ENCODE measurements at places on chromosomes 13 and 19. TPM values are rescaled to one million over a fixed set of nuclear protein-coding genes. Genes with fewer than 3 reads are reported as not detected.

The ZNRF4 gene
- total RNA-seq: not detected

The TEX29 gene
- total RNA-seq: not detected

The CAMSAP3 gene
- 19.9 TPM for total RNA-seq

The TRPC4 gene
- 14.8 TPM for total RNA-seq

The SYNGR4 gene
- total RNA-seq: not detected

The CLDN10 gene
- total RNA-seq: 3.7 TPM

The IZUMO4 gene
- 3.0 TPM for total RNA-seq

The DIRAS1 gene
- total RNA-seq: 21.4 TPM

The C13orf46 gene
- 0.25 TPM for total RNA-seq
